ENCODE measurements at places on chromosomes 3 and 15.

DNA sequence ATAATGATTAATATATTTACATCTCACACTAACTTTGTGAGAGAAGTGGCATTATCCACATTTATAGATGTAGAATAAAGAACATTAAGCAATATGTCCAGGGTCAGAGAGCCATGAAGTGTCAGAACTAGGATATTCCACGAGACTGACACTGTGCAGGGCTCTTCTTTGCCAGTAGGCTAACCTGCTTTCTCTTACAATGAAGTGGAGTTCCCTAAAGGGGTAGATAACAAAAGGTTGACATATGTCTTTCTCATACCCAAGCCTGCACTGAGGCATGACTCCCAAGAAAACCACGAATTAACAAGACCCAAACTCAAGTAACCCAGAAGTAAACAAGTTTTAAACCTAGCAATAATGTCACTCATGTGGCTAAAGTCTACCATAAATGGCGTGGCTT lies 191.5 kb upstream of the SLC2A2 start:
- DNase-seq = no peak

- DNase-seq = no peak
Observed at GRCh38 chr3:108271626-108272025, 24.7 kb upstream of the HHLA2 start.

DNA sequence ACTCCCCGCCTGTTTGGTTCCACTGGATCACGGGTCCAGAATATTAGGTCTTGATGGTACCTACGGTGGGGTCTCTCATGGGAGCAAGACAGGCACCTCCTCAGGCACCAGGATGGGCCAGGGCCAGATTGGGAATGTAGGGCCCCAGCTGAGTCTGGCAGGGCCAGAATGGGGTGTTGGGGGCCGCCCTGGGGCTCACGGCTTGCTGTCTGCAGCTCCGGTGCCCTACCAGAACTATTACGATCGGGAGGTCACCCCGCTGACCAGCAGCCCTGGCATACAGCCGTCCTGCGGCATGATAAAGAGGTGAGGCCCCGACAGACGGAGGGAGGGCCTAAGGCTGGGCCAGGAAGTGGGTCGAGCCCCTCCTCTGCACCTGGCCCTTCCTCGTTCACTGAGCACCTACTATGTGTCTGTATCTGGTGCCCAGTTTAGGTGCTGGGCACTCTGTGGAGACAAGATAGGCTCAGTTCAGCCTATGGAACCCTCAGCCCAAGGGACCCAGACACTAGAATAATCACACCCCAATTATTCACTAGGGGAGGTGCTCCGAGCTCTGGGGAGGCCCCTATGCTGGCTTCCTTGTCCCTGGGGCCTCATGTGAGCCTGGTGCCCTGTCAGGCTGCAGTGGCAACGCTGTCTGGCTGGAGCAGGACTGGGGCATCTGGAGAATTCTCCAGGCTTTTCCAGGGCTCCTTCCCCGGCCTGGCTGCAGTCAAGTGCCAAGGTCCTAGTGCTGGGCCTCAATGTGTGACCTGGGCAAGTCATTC lies 37.9 kb downstream of the PSTPIP1 start:
- DNase-seq = no peak

DNA sequence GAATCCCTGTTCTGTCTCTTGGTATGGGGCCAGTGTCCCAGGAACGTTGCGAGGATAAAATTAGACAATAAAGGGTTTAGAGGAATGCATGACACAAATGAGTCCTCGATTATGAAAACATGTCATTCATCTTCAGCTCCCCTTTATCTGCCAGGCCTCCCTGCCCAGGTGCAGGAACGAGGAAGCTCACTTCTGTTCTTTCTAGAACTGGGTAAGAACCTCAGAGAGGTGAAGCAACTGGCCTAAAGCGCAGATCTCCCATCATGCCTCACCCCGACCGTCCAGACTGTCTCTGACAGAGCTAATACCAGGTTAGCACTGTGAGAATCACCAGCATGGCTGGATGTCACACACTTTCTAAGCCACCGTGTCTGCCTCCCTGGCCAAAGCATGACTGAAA lies 1.5 kb upstream of the ITIH1 start:
- DNase-seq = no peak

DNA sequence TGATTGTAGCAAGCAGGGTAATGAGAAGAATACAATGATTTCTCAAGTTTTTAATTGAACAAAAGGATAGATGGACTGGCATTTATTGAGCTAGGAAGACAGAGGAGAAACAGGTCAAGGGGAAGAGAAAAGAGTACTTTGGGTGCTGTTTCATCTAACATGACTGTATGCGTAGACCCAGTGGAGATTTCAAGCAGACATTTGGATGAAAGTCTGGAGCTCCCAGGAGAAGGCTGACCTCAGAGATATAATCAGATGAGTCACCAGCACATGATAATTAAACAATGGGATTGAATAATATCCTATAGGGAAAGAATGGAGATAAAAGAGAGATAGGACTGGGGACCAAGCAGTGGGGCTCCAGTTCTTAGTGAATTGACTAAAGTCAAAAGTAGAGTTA lies 194.9 kb downstream of the ARRDC4 start:
- no peak for DNase-seq

DNA sequence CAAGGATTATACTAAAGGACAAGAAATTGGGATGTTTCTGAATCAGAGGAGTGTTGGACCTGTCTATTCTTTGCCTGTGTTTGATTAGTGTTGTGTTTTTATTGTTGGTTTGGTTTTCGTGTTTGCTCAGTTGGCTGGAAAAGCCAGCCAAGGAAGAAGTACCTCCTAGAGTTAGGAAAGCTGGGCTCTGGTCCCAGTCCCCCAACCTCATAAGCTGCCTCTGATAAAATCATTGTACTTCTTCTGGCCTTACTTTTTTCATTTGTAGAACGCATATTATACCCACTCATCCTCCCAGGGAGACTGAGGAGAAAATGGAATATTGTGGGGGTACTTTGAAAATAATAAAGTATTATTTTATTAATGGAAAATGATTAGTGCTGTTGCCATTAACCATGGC lies 177.4 kb upstream of the TRIM42 start:
- DNase-seq = no peak

DNA sequence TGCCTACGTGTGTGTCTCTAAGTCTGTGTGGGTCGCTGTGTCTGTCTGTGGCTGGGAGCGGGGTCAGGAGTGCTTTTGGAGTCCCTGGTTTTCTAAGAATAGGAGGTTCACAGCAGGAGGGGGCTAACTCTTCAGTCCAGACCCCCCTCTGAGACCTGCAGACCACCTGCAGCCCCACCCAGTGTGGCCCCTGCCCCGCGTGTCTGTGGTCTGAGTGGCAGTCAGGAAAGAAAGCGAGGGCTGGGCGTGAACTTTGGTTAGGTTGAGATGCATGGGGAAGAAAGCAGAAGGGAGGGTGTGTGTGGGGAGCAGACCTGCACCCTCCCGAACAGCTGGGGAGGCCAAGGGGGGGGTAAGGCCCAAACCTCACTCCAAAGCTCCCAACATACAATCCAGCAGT lies 144.9 kb upstream of the TPM1 start:
- DNase-seq = no peak

DNA sequence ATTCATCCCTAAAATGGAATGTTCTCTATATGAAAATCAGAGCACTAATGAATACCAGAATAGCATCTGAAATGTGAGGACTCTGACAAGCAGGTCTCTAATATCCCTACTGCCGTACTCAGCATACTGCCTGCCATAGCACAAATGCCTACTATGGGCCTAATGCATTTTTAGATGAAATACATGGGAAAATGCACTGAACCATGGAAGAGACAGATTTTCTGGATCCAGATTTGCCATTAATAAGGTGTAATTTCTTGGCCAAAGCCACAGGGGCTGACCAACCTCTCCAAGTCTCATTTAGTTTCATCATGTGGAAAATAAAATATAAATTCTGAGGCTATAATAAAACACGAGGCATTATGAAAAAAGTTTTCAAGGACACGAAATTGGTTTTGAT lies 123.8 kb downstream of the CBLB start:
- DNase-seq = no peak

DNA sequence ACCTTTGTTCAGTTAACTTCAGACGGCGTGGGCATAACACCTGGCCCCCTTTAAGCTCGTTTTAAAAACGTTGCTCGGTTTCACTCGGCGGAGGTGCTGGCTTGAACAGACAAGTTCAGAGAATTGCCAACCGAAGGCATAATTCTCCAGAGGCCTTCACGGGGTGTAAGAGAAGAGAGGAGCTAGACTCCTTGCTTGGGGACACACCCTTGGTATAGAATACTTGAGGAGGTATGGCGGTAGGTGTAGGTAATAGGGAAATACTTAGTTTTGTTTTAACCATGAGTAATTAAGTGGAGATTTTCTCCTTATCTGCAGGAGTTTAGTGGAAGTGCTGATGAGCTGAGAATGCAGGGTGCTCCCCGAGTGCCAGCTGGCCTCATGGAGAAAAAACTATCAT lies 921 bp downstream of the FBXL2 start:
- DNase-seq = no peak

- no peak for DNase-seq
Observed at GRCh38 chr3:166265153-166265552, 427.9 kb upstream of the BCHE start.

GRCh38 chr3:84961521-84962255 lies 2.9 kb downstream of the CADM2 start:
- no peak for DNase-seq

Data from esophagus squamous epithelium (tissue), 5 donors.